Effector CD4-positive, alpha-beta T cell (primary cell): ENCODE measurements at places on chromosomes 12 and 14.
A peak's percentile ranks its signal among the peaks of the same experiment; 100 is the strongest.

GRCh38 chr12:29782871-29783772 is 620 bp downstream of the TMTC1 start:
- no peak for DNase-seq

DNA sequence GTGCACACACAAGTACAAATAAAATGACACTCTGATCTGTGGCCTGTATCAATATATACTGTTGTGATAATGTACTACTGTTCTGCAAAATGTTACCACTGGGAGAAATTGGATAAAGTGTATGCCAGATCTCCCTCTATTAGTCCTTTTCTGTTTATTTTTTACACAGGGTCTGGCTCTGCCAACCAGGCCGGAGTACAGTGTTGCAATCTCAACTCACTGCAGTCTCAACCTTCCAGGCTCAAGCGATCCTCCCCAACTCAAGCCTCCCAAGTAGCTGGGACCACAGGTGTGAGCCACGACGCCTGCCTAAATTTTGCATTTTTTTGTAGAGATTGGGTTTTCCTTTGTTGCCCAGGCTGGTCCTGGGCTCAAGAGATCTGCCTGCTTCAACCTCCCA is 1.9 kb downstream of the NT5DC3 start:
- DNase-seq = no peak

DNA sequence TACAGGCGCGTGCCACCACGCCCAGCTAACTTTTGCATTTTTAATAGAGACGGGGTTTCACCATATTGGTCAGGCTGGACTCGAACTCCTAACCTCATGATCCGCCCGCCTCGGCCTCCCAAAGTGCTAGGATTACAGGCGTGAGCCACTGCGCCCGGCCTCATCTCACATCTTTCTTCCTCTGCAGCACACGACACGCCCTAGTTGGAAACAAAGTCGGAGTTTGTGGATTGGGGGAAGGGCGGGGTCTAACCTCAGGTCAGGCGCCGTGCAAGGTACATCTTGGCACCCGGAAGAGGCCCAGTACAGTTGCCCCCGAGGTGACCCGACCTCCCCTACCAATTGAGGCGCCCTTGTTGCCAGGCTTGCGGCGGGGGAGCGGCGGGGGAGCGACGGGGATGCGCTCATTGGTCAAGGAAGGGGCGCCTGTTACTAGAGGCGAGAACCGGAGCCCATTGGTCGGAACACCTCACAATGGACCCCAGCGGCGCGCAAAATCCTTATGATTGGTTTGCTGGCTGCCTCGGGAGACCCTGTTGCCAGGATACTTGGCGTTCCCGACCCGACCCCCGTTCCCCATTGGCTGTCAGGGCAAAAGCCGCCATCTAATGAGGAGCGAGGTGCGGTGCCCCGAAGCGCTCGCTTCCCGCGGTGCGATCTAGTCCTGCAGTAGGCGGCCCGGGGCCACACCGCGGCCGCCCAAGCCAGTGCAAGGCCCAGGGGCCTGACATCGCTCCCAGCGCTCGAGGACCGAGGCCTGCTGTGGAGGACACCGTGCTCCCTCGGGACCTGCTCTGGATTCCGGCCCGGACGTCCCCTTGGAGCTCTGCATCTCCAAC is at the start of gene REC8:
Gene REC8, plus strand, starts transcription at position 659 of the 839 bp plus-strand sequence. CDS start 473 bp downstream, outside the sequence.
- DNase-seq = peak; percentile 63

GRCh38 chr12:75877763-75878621 is 153.6 kb downstream of the PHLDA1 start:
- DNase-seq = no peak

GRCh38 chr12:93773122-93773871 is 96.1 kb downstream of the CRADD start:
- no peak for DNase-seq

DNA sequence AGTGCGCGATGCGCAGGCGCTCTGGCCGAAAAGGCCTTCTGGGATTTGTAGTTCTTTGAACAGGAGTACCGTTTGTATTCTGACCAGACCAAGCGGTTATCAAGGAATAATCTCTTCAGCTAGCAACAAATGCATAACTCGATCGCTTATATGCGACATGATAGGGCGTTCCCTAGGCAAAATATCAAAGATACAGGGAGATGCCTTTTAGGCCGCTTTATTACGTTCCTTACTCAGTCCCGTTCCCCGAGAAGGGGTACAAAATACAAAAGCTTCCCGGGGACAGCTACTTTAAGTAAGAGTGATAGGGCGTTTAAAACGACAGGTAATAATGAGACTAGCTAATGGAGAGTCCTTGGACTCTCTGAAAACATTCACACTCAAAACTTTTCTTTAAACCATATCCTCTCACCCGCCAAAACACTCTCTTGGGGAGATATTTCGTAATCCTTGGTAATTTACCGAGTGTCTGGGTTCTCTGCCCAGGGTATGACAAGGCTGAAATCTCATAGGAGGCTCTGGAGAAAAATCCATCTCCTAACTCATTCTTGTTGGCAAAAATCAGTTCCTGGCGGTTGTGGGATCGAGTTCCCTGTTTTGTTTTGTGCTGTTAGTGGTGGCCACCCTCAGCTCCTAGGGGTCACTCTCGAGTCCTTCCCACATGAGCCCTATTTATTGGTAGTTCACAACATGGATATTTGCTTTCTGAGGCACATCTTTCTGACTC is 412 bp upstream of the SNW1 start:
- no peak for DNase-seq

DNA sequence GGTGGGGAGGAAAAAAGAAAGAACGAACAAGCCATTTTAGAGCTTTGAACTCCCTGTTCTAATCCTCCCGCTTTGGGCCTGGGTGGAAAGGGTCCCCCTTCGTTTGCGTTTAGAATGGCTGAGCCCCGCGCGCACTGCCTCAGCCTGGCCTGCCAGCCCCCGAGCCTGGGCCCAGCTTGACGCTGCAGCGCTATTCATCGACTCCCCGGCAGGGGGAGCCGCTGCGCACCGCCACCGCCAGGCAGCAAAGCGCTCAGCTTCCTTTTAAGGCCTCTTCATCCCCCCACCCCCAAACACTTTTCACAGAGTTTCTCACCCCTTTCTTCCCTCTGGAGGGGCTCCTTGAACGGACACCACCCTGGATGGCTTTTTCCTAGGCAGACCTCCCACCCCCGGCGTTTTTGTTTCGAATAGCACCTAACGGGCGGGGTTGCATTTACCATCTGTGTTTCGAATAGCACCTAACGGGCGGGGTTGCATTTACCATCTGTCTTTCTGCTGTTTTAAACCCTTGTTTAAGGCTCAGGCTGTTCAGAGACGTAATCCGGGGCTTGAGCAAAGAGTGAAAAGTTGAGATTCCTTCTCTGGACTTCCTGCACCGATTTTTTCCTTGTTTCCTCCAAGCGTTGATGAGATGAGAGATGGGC is 56.4 kb upstream of the PIWIL1 start:
- no peak for DNase-seq

DNA sequence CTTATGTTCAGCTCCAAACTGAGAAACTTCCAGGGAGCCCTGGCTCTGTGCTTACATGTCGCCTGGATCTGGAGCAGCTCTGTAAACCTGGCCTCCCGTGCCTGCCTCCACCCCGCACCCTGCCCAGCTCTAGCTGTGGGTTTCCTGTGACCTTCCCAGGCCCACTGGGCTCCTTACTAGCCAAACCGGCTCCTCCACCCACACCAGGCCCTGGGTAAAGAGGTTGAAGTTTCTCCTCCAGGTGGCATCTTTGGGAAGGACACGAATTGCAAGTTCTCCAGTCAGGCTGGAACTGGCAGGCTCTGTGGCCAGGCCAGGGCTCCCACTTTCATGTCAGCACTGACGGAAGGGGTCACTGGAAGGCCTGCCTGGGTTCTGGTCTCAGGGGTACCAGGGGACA is 60.9 kb upstream of the ZFP36L1 start:
- DNase-seq = no peak

- no peak for DNase-seq
These were observed 7.3 kb downstream of the ANKLE2 start for GRCh38 chr12:132754160-132754932.

DNA sequence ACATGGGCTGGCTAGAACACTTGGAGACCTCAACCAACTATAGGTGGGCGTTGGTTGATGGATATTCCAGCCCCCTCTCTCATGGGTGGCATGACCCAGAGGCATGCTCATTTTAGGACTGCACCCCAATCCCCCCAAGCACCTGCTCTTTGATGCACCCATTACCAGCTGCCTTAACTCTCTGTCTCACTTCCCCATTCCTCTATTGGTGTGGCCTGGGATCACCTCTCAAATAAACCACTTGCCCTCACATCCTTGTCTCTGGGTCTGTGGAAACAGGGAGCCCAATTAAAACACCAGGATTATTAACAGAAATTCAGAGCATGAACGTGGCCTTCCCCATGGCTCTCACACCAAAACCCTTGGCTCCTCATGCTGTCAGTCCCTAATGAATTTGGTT is 202.3 kb upstream of the NOS1 start:
- no peak for DNase-seq

- no peak for DNase-seq
These were observed 782.5 kb downstream of the C12orf50 start for GRCh38 chr12:87246726-87247125.

DNA sequence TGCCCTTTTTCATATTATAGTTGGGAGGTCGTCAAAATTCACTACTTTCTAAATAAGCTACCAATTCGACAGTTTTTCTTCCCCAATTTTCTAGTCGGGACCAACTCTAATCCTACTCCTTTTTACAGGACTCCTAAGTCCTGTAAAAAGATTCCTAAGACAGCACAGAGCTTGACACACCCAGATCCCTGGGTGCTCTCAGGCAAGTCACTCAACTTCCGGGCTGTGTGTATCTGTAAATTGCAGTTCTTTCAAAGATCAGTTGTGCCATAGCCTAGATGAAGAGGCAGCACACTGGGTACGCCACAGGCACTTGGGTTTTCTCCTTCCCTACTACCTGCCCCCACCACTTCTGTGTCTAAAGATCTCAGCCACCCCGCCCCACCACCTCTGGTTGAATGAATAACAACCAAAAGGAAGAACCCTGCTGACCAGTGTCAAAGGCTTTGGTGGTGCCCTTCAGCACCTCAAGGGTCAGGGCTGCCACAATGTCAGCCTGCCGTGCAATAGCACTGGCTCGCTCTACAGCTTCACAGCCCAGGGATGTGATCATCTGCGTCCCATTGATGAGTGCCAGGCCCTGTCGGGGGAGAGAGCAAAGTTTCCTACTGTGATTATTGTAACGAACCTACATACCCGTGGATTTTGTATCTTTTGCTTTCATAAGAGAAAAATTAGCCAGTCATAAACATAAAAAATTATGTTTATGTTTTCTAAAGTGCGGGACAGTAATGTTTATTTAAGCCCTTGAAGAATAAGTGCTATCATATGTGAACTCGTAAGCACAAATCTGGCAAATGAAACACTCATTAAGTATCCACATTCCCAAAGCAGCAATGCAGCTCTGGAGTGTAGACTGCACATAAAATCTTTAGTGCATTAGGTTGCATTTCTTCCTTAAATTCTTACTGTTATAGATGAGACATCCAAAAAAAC is 9.2 kb downstream of the HAL start:
- no peak for DNase-seq

DNA sequence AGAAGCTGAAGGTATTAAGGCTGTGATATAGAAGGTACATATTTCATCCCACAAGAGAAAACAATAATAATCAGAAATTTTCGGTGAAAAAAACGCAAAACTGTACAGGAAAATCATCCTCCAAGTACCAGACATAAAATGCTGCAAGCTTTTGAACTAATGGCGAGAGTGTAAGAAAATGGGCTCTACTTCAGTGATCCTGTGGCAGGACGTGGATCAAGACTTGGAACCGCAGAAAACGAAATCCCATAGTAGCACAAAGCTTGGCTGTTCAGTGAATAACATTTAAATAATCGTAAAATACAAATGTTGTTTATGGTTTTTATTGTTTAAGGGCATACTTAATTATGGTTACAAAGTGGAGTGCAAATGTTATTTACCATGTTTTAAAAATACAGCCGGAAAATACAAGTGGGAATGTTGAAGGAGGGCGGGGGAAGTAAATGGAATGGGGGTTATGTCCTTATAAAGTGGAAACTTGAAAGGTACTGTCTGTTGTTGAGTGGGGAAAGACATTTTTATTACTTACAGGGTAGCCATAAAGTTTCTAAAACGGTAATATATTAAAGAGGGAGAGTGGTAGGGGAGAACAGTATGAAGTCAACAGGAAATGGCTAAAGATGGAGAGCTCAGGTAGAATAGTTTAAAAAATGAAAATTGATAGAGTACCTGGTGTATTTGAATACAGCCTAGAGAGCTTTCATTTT is 1.1 kb downstream of the SMIM10L1 start:
- DNase-seq = no peak

GRCh38 chr14:43647302-43647701 is 859.8 kb downstream of the FSCB start:
- no peak for DNase-seq

DNA sequence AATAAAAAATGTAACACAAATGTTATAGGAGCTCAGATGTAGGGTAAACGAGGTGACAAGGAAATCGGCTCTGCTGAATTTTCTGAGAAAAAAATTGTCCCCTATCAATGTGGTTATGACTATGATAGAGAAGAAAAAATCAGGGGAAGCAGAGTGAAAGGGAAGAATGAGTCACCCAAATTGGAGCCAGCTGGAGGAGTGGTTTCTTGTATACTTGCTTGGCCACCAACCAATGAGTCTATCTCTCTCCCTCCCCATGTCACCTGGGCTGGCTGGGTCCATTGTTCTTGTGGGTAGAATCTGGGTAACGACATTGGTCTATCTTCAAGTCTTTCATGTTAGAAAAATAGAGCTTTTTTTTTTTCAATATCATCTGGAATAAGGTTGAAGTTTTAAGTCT is 196.6 kb upstream of the FLRT2 start:
- no peak for DNase-seq

DNA sequence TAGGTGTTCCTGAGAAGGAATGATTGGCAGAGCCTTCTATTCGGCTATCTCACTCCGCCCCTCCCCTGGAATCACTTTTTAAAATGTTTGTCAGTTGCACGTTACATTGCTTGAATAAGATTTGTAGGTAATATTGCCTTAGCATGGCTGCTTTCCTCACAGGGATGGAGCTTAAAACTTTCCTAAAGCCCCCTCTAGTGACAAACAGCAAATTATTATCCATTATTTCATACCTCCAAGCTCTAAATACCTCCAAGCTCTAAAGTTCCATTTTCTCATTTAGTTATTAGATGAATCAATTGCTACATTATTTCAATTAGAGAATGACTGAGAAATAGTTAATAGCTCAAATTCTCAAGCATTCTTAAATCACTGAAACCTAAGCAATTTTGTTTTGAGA is 5.1 kb upstream of the SPATA7 start:
- DNase-seq = no peak
